ENCODE measurements at places on chromosomes 5 and 9.

GRCh38 chr5:15002791-15003190 lies 131.2 kb upstream of the ANKH start:
- no peak for DNase-seq

- no peak for DNase-seq
Measured at GRCh38 chr9:86993830-86994229, 46.5 kb upstream of the GAS1 start.

DNA sequence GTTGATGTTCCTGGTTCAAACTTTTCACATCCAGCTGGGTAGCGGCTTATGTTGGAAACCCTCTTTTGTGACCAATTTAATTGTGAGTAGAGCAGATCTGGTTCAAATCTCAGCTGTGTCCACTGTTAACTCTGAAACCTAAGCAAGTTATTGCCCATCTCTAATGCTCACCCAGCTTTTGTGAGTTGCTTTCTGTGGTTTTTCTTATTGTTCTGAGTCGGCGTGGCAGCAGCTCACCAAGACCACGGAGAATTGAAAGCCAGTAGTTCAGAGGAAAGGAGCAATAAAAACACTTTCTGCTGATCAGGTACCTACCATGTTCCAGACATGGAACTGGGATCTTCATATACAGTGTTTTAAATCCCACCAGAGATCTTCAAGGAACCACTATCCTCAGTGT lies 114.4 kb downstream of the DOCK2 start:
- DNase-seq = no peak

- DNase-seq = no peak
Measured at GRCh38 chr5:655406-655805, 37.7 kb downstream of the TPPP start.

- DNase-seq = no peak
Measured at GRCh38 chr5:39857041-39857440, 432.3 kb upstream of the DAB2 start.

GRCh38 chr5:97980291-97980690 lies 793.2 kb upstream of the RGMB start:
- no peak for DNase-seq

DNA sequence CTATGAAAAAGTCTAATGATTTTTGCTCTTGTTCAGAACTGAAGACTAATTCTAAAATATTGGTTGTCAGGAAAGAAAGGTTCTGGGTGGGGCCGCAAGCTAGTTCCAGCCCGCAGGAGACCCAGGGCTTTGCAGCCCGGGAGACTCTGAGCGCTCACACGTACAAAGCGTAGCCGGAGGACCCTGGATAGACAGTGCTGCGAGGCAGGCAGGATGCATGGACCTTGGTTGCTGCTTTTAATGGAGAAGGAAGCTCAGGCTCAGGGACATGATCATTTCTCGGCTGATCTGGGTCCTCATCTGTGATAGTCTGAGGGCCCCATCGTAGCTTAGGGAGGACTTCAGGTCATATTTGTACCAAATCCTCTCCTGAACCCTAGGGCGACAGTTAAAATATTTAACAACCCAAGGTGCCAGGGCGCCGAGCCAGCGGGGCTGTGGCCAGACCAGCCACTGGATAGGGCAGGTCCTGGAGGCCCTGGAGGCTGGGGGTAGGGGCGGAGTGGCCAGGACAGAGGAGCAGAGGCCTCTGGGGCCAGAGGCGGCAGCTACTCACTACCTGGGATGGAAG lies 70.1 kb upstream of the UNC5A start:
- DNase-seq = no peak

- DNase-seq = no peak
Measured at GRCh38 chr5:72237879-72238278, 82.2 kb downstream of the MRPS27 start.

DNA sequence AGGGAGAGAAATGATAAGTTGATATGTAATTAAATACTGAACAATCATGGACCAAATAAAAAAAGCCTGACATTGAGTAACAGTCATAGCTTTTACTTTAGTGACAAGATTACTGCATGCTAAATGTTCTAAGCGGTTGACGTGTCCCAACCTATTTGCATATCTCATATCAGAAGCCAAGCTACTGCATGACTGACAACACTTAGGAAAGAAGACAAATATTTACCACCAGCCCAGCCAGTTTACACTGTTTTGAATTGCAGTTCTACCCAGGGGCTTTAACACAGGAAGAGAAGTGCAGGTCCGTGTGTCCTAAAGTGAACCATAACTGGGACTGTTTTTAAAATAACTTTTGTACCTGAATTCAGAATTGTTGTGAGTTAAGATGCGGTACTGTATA lies 219.9 kb downstream of the PRDM9 start:
- no peak for DNase-seq

DNA sequence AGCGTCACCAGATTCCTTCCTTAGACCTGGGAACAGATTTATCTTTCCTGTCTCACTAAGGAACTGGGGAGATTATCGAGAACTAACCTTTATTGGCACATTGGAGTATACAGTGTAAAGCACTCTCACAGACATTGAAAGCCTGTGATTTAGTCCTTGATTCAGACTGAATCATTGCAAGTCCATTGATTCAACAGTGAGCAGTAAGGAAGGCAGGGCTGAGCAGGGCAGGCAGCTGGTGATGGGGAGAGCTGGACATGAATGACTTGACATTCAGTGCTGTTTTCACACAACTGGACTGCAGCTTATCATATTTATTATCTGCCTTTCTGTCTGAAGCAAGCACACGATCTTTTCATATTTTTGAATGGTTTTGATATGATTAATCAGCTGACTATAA lies 16.2 kb downstream of the ISOC1 start:
- no peak for DNase-seq

- no peak for DNase-seq
Measured at GRCh38 chr5:78771260-78772205, 123.0 kb upstream of the LHFPL2 start.

DNA sequence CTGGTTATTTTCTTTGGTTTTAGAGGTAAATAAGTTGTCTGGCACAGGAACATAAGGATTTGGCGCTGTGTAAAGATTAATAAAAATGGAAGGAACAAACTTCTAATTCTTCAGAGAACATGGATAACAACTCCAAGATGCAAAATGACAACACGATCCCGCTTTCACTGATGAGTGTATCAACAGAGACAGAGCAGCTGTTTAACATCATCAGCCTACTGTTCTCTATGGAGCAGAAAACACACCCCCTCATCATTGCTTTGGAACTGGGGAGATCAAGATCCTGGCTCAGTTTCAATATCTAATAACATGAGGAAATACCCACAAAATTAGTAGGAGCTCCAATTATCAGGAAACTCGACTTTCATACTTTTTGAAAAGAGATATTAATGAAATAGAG lies 8.3 kb upstream of the GAS1 start:
- DNase-seq = no peak

DNA sequence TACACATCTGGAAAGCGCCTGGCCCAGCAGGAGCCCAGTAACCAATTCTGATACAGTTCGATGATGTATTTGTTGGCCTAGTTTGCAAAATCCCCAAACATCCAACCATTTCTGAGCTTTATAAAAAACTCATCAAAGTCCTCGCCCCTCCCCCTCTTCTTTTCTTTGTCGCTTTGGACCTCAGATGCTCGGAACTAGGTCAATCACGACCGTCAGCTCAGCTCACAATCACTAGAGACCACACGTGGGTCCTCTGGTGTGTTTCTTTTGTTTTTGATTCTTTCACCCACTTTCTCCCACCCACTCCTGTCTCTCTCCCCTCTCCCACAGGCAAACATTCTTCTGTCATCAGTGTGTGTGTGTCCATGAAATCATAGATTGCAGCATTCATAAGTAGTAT lies 26.7 kb upstream of the ZBTB43 start:
- DNase-seq = no peak

DNA sequence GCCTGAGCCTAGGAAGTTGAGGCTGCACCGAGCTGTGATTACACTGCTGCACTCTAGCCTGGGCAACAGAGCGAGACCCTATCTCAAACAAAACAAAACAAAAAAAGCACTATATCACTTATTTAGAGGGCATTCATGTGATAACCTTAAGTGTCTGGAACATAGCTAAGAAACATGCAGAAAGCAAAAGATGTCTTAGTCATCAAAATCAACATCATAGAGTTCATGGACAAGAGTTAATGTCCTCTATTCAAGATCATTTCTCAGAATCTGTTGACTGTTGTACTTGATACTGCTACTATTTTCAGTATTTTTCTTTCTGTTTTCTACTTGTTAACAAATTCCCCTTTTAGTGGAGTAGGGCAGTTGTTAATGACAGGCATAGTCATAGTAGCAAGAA lies 25.4 kb downstream of the FSD1L start:
- DNase-seq = no peak

DNA sequence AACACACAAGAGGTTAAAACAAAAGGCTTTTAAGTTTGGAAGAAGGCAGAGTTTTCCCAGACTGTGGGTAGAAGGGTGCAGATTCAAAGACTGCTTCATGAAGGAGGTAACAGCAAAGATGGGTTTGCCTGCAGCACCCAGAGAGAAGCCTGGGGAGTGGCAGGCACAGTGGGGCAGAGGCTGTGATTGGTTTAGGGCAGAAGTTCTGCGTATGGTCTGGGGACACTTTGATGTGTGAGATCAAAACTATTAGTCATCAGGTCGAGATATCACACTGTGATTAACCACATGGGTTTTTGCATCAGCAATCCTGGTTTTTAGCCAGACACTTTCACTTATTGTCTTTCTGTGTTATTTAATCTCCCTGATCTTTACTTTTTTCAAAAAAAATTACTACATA lies 188.8 kb upstream of the GLRA1 start:
- DNase-seq = peak; percentile 44
